Stimulated activated naive CD8-positive, alpha-beta T cell treated with anti-CD3 and anti-CD28 coated beads, Interleukin-15, amount 100 ng/mL, for 72 hours (primary cell): ENCODE measurements at places on chromosomes 16 and 17.

DNA sequence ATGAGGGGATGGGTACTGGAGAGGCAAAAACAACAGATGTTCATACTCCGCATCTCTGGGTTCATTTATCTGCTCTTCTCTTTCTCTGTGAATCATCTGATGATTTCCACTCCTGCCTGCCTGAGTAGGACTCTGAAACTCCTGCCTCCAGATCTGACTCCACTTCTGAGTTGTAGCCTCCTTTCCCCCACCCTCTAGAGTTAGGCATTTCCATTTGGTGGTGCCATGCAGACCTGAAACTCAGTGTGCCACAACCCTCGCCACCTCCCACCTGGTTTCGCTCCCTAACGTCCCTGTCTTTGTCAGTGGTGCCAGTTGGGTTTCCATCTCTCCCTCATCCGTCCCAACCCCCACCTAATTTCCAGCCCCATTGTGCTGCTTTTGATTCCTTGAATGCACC, 126.2 kb downstream of the PRKCB start:
- peak; percentile 59 for DNase-seq

GRCh38 chr17:70288540-70289290, 119.4 kb downstream of the KCNJ2 start:
- no peak for DNase-seq

- DNase-seq: no peak
Observed at GRCh38 chr17:82887255-82888164, 47.7 kb upstream of the ZNF750 start.

DNA sequence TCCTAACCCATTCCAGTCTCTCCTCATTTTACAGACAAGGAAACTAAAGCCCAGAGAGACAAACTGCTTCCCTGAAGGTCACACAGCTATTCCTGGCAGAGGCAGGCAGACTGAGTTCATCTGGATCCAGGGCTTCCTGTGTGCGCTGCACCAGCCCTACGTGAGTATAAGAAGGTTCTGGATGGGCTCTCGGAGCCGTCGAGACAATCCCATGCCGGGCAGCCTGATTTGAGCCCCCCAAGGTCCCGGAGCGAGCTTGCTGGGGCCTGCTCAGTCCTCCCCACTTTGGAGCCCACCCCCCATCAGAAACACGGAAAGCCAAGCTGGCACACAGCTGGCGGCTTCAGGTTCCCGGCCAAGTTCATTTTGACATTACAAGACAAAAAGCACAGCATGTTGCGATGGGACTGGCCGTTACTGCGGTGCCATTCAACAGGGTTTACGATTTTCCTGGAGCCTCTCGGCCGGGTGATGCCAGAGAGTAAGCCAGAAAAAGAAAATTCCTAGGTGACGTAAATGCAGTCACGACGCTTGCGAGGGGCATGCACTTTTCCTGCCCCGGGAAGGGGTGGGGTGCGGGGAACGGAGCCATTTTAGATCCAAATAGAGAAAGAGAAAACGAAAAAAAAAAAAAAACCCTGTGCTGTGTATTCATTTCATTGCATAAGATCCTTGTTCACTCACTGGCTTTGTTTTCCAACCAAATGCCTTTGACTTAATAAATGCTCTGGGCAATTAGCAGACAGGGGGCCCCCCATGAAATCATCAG, 167.1 kb upstream of the FOXF1 start:
- DNase-seq: no peak

GRCh38 chr17:31475378-31476162, 84.1 kb downstream of the RAB11FIP4 start:
- no peak for DNase-seq

DNA sequence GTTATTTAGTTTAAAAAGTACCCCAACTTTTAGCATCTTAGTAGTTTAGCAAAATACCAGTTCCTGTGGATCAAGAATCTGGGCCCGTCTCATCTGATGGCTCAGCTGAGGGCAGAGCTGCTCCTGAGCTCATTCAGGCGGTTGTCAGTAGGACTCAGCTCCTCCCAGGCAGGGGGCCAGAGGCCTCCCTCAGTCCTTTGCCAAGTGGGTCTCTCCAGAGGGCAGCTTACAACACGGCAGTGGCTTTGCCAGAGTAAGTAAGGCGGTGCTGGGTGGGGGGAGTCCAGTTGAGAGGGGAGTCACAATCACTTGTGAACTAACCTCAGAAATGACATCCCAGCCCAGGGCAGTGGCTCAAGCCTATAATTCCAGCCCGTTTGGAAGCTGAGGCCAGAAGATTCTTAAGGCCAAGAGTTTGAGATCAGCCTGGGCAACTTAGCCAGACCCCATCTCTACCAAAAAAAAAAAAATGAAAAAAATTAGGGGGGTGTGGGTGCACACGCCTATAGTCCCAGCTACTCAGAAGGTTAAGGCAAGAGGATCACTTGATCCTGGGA, 81.5 kb upstream of the MED9 start:
- DNase-seq: no peak

- DNase-seq: no peak
Observed at GRCh38 chr16:9556949-9557665, 465.7 kb downstream of the HAPSTR1 start.

DNA sequence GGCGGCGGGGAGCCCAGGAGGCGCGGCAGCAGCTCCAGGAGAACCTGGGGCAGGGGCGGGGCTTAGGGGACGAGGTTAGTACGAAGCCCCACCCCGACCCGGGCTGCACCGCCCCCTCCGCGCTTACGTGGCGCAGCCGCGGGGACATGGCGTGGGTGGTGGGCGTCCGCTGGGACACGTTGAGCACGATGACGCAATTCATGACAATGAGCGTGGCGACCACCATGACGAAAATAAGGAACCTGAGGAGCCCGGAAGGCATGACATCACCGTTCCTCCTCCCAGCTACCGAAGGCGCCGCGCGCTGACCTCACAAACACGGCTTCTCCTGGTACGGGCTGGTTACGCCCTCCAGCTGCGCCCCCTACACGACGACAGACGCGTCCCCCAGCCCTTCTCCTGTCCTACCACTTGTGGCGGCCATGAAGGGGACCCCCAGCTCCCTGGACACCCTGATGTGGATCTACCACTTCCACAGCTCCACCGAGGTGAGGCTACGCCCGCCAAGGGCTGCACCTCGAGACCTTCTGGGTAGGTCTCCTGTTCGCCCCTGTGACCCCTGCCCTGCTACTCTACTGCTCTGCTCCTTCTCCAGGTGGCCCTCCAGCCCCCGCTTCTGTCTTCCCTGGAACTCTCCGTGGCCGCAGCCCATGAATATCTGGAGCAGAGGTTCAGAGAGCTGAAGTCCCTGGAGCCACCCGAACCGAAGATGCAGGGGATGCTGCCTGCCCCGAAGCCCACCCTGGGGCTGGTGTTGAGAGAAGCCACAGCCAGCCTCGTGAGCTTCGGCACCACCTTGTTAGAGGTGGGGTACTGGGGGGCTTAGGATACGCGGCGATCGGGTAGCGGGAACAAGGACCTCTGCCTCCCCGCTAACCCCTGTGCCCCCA, at the start of gene C17orf107:
Gene C17orf107 (plus strand): TSS at position 196 of the 890 bp plus-strand sequence. CDS start 227 bp downstream, at position 423.
- DNase-seq: peak; percentile 96

DNA sequence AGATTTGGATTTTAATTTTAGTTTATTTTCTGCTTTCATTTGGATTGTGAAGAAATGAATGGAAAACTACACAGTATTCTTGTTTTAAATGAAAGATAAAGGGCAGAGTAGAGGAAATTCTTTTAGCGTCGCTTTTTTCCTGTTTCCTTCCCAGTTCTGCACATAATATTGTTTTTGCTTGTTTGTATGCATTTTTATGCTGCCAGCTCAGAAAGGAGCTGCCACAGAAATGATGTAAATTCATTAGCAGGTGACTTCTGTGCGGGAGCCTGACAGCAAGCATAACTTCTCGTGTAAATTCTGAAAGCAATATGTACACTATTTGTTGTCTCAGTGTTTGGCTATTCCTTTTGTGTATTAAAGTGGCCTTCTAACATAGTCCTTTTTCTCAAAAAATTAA, 234.6 kb downstream of the PHKB start:
- DNase-seq: no peak

DNA sequence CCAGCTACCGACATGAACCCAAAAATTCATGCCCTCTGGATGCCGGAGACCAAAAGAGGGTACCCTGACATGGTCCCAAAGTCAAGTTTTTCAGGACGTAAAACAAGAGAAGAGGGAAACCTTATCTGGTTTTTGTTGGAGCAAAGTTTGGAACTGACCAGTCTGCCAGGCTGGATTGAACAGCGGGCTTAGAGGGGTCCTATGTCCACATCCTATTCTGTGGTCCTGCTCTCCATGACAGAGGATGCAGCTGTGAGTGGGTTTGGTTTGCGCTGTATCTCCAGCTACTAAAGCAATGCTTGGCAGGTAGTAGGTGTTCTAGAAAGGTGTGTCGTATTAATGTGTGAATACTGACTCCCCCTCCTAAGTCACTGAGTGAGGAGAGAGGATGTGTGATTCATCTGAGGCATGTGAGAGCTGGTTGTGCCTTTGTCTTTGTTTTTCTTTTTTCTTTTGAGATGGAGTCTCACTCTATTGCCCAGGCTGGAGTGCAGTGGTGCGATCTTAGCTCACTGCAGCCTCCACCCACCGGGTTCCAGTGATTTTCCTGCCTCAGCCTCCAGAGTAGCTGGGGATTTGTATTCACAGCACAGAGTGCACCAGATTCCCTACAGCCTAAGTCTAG, 31.0 kb downstream of the PMM2 start:
- no peak for DNase-seq

GRCh38 chr17:46020023-46020761, 21.1 kb downstream of the STH start:
- peak; percentile 20 for DNase-seq

DNA sequence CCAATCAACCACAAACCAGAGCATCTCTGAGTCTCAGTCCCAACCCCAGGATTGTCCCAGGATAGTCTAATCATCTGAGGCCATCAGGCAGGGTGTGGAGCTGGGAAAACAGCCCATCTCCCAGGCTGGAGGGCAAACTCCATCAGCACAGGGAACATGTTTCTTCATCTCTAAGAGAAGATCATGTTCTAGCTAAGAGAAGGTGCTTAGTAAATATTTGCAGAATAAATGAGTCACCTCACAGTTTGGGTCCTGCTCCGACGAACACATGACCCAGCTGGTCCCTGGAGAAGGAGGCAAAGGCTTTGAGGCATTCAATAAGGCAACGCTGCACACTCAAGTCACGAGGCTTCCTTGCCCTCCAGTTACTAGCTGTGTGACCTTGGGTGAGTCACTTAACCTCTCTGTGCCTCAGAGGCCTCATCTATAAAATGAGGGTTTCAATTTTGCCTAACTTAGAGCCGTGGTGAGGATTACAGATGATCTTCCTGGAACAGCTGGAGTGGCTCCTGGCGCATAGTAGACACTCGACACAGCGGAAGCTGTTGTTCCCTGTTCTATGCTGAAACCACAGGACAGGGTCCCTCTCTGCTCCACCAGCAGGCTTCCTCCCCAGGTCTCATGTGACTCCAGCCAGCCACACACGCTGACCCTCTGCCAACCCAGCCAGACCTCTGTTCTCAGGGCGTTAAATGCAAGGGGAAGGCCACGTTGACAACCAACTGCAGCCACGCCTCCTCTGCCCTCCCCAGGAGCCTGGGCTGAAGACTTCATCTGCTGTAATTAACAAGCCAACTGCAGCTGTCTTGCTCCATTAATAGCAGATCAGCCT, 10.3 kb upstream of the RPL38 start:
- DNase-seq: no peak

DNA sequence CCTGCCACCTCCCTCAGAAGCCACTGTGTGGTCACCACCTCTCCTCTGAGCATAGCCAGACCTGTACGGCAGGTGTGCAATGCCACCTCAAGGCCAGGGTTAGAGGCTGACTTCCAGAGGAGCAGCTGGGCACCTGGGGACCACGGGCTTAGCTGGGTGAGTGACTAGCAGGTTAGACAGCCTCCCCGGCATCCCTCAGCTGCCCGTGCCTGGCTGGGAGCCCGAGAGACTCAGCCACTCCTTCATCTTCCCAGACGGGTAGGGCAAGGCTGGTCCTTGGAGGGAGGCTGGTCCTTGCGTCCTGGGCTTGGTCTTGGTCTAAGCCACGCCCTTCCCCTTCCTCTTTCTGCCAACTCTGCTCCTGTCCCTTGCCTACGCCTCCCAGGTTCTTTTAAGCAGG, 7.8 kb downstream of the CRHR1 start:
- no peak for DNase-seq

DNA sequence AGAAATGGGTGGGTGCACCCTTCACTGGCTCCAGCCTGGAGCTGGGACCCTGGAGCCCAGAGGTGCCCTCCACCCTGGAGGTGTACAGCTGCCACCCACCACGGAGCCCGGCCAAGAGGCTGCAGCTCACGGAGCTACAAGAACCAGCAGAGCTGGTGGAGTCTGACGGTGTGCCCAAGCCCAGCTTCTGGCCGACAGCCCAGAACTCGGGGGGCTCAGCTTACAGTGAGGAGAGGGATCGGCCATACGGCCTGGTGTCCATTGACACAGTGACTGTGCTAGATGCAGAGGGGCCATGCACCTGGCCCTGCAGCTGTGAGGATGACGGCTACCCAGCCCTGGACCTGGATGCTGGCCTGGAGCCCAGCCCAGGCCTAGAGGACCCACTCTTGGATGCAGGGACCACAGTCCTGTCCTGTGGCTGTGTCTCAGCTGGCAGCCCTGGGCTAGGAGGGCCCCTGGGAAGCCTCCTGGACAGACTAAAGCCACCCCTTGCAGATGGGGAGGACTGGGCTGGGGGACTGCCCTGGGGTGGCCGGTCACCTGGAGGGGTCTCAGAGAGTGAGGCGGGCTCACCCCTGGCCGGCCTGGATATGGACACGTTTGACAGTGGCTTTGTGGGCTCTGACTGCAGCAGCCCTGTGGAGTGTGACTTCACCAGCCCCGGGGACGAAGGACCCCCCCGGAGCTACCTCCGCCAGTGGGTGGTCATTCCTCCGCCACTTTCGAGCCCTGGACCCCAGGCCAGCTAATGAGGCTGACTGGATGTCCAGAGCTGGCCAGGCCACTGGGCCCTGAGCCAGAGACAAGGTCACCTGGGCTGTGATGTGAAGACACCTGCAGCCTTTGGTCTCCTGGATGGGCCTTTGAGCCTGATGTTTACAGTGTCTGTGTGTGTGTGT, 46.8 kb downstream of the IL21R start:
- DNase-seq: no peak

DNA sequence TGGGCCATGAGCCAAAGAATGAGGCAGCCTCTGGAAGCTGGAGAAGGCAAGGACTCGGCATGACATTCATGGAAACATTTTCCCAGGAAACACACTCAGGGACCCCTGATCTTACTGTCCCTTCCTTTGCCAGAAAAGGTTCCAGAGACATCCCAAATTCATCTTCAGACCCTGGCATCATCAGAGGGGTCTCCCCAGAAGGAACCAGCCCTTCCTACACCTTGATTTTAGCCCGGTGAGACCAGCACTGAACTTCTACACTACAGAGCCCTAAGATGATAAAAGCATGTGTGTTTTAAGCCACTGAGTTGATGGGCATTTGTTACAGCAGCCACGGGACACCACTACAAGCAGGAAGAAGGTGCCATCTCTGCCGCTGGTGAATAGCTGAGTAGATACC, 262.3 kb downstream of the C16orf95 start:
- no peak for DNase-seq

DNA sequence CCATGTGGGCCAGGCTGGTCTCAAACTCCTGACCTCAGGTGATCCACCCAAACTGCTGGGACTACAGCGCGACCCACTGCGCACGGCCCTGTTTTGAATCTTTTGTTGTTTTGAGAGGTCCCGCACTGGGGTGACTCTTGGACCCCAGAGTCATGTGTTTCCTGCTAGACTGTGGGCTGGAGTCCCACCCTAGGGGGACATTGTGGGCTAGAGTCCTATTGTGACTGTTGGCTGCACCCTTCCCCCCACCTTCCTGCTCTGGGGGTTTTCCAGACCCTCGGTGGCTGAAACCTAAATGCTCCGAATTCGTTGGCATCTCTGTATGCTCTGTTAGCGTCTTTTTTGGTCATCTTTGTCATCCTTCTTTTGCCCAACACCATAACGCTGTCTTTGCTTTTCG, 16.0 kb downstream of the NUPR1 start:
- peak; percentile 20 for DNase-seq
